ENCODE measurements at places on chromosomes 3 and 15. TPM values are rescaled to one million over a fixed set of nuclear protein-coding genes. Genes with fewer than 3 reads are reported as not detected.
A peak's percentile ranks its signal among the peaks of the same experiment; 100 is the strongest.

GRCh38 chr3:161866176-161866575, 369.6 kb downstream of the OTOL1 start:
- no peak for DNase-seq
- no peaks in the 10 kb centered on the region for H3K36me3 ChIP-seq
- H3K27me3 ChIP-seq, result no peaks in the 10 kb centered on the region
- H3K4me3 ChIP-seq, result no peak overlapping the region
- H3K27ac ChIP-seq, result no peak overlapping the region

DNA sequence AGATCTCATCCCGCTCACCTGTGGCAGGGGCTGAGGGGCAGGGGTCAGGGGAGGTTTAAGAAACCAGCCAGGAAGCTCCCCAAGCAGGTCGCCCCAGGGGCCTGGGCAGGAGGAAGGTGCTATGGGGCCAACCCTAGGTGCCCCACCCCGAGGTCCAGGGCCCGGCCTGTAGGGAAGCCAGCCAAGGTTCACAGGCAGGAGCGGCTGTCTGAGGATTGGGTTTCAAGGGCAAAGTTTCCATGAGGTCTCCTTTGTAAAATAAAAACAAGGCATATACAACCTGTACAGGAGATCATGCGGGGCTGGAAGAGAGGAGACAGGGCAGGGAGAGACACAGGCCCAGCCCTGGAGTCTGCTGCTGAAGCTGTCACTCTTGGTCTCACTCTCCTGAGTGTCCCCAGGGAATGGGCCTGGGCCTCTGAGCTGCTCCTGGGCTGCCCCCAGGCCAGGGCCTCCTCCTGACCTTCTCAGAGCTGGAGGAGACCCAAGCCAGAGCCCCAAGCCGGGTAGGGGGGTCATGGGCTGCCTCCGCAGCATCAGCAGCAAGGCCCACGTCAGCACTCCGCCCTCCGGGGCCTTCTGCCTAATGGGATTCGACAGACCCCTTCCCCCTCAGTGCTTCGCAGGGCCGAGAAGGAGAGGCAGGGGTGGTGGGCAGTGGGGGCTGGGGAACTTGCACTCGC, 5.5 kb downstream of the CPLX3 start:
- H3K4me1 ChIP-seq, result no peaks in the 10 kb centered on the region
- H3K36me3 ChIP-seq, result peaks cover 2% of the 10 kb centered on the region
- H3K4me3 ChIP-seq, result no peak overlapping the region
- no peak for DNase-seq
- H3K27ac ChIP-seq, result no peak overlapping the region
- peaks cover 28% of the 10 kb centered on the region for H3K27me3 ChIP-seq

- H3K27me3 ChIP-seq, result no peaks in the 10 kb centered on the region
- H3K36me3 ChIP-seq, result peaks cover 1% of the 10 kb centered on the region
- peaks cover 1% of the 10 kb centered on the region for H3K4me1 ChIP-seq
- no peak for DNase-seq
- no peak overlapping the region for H3K4me3 ChIP-seq
Measured at GRCh38 chr3:30320392-30320791, 286.0 kb upstream of the TGFBR2 start.

DNA sequence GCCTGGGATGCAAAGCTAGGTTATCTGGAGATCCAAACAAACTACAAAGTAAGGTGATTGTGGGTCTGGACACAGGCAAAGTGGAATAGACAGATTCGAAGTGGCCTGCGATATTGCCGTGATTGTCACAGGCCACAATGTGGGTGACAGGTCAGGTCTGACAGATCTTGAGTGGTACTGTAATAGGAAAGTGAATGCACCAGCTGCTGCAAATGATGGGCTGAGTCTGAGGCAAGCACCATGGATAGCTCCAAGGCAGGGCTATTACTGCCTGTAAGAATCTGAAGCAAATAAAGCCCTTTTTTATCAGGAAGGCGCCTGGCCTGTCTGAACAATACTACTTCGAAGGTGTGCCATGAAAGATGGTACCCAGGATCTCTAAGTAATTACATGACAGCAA, 10.0 kb downstream of the ARMC8 start:
- peaks cover 2% of the 10 kb centered on the region for H3K4me1 ChIP-seq
- no peak overlapping the region for H3K27ac ChIP-seq
- peak; percentile 52 for DNase-seq
- peaks cover 3% of the 10 kb centered on the region for H3K36me3 ChIP-seq

GRCh38 chr15:67303490-67304363, 49.1 kb downstream of the IQCH start:
- DNase-seq, result no peak
- H3K27ac ChIP-seq, result no peak overlapping the region
- no peak overlapping the region for H3K4me3 ChIP-seq
- H3K36me3 ChIP-seq, result no peaks in the 10 kb centered on the region
- no peaks in the 10 kb centered on the region for H3K4me1 ChIP-seq
- no peaks in the 10 kb centered on the region for H3K27me3 ChIP-seq

DNA sequence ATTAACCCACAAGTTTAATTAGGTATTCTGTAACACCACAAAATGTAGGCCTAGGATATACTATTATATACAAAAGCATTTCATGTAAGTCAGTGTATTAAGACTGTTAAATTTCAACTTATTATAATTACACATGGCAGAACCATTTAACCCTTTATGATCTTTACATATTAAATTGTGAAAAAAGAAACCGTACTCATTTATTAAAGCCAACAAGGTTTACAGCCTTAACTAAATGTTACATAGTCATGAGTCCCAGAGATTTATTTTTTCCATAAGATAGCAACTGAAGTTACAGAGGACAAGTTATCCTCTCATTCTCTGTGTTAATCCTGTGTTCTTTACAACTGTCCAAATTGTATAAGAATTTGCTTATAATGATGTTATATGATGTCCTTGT, 615.8 kb upstream of the AGTR1 start:
- no peaks in the 10 kb centered on the region for H3K36me3 ChIP-seq
- H3K4me3 ChIP-seq, result no peak overlapping the region
- DNase-seq, result no peak
- H3K27me3 ChIP-seq, result no peaks in the 10 kb centered on the region

- no peak overlapping the region for H3K4me3 ChIP-seq
- peaks cover 4% of the 10 kb centered on the region for H3K36me3 ChIP-seq
- H3K27me3 ChIP-seq, result peaks cover 28% of the 10 kb centered on the region
- DNase-seq, result no peak
- no peaks in the 10 kb centered on the region for H3K4me1 ChIP-seq
Measured at GRCh38 chr15:70514251-70514650, 249.1 kb downstream of the UACA start.

GRCh38 chr3:197942956-197943556, 6.9 kb upstream of the RPL35A start:
- H3K27ac ChIP-seq, result no peak overlapping the region
- H3K27me3 ChIP-seq, result no peaks in the 10 kb centered on the region
- no peaks in the 10 kb centered on the region for H3K4me1 ChIP-seq

- no peak overlapping the region for H3K27ac ChIP-seq
- peaks cover 2% of the 10 kb centered on the region for H3K27me3 ChIP-seq
- H3K36me3 ChIP-seq, result no peaks in the 10 kb centered on the region
- DNase-seq, result no peak
- no peak overlapping the region for H3K4me3 ChIP-seq
- no peaks in the 10 kb centered on the region for H3K4me1 ChIP-seq
Measured at GRCh38 chr3:168216851-168217250, 121.1 kb upstream of the GOLIM4 start.

DNA sequence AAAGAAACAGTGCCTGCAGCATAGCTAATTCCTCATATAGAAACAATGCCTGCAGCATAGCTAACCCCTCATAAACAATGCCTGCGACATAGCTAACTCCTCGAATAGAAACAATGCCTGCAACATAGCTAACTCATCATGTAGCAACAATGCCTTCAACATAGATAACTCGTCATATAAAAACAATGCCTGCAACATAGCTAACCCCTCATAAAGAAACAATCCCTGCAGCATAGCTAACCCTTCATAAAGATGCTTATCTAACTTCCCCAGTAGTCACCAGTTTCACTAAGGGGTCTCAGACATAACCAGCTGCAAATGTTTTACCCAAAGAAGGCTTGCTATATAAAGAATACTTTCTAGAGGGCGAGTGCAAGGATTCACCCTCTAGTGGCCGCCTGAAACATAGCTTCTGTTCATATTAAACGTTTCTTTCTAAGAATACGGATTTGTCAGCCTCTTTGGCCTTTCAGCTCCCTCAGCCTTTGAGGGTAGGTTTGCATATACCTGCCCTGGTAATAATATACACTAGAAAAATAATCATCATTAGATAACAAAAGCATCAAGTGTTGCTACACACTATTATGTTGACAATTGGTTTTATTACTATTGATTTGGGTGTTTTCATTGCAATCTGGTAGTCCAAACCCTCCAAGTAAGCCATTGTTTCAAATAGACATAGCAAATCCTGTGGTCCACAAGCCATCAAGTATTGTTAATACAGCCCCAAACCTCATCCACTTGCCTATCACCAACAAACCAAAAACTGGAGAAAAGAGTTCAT, 44.4 kb upstream of the FAN1 start:
- no peak for DNase-seq
- no peaks in the 10 kb centered on the region for H3K27me3 ChIP-seq
- H3K27ac ChIP-seq, result no peak overlapping the region
- no peak overlapping the region for H3K4me3 ChIP-seq
- H3K36me3 ChIP-seq, result no peaks in the 10 kb centered on the region

GRCh38 chr15:87573039-87573438, 683.5 kb downstream of the NTRK3 start:
- H3K27me3 ChIP-seq, result peaks cover 39% of the 10 kb centered on the region
- no peaks in the 10 kb centered on the region for H3K4me1 ChIP-seq
- no peak overlapping the region for H3K27ac ChIP-seq
- no peaks in the 10 kb centered on the region for H3K36me3 ChIP-seq

The SKOR1 gene
- total RNA-seq, result 0.75 TPM

The SV2B gene
- 19.9 TPM for total RNA-seq

The SPTSSB gene
- 30.1 TPM for total RNA-seq

The ZNF660 gene
- total RNA-seq, result 22.6 TPM
